Stimulated activated CD8-positive, alpha-beta memory T cell treated with anti-CD3 and anti-CD28 coated beads, Interleukin-12 subunit alpha, Interleukin-12 subunit beta, amount 100 ng/mL, for 1 hour (primary cell): ENCODE measurements at places on chromosomes 16 and 17.

DNA sequence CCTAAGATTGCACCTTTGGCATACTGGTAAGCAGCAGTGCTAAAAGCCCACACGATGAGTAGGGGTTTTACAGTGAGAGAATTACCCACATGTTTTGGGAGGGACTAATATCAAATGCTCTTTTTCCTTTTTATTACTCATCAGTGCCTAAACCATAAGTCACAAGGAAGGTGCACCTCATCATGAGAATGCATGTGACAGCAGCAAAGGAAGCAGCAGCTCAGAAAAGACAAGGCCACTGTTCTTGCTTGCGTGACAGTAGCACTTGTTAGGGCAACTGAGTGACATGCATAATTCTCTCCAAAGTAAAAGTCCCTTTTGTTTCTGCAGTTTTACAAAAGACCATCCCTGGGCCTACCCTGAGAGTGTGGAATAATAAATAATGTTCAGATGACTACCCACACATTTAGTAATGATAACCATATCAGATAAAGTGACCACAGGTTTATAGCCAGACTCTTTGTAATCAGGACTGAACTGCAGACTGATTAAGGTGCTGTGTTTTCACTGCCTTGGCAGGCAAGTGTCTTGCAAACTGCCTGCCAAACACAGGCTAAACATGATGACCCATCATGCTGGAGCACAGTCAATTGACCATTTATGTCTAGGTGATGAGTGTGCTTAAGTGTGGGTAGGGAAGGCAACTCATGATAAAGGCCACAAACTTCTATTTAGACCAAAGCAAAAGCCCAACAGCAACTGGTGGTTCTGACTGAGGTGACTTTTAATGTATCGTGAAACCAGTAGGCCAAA is 1751.4 kb downstream of the TP53TG3F start:
- DNase-seq: no peak

GRCh38 chr16:27743963-27744362 is 194.0 kb downstream of the KATNIP start:
- no peak for DNase-seq

DNA sequence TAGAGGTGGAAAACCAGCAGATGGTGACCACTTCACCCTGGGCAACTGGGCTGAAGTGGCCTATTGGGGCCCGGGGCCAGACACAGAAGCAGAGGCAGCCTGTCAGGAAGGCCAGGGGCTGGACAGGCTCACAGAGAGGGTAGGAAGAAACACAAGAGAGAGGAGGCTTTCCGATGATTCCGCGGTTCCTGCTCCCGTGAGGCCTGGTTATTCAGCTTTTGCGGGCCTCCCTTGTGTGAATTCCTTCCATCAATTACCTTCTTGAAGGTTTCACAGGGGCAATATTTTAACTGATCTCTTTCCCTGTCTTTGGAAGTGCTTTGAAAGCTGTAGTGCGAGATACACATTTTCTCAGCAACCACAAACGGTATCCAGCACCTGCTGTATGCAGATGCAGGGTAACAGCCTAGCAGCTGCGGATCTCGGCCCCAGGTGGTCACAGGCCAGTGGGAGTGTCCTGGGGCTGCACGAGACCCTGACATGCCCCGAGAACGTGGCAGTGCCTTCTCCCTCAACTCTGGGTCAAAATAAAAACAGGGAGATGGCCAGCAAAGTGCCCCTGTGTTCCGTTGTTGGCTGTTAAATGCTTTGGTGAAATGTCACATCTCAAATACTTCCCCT is 11.6 kb upstream of the CMIP start:
- no peak for DNase-seq

DNA sequence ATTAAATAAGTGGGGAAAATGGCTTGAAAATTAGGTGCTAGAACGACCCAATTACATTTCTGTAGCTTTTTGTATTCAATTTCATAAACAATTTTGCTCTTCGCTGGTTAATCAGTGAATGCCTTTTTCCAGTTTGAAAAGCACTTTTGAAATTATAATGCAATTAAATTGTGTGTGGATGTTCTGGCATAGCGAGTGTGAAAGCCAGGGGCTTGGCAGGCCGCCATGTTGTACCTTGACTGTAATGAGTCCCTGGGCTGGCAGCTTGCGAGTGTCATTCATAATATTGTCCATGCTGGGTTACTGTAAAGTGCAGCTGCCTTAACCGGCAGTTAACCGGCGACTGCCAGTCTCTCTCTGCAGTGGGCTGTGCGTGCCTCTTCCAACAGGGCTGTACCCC is 177.8 kb downstream of the CCDC182 start:
- no peak for DNase-seq

DNA sequence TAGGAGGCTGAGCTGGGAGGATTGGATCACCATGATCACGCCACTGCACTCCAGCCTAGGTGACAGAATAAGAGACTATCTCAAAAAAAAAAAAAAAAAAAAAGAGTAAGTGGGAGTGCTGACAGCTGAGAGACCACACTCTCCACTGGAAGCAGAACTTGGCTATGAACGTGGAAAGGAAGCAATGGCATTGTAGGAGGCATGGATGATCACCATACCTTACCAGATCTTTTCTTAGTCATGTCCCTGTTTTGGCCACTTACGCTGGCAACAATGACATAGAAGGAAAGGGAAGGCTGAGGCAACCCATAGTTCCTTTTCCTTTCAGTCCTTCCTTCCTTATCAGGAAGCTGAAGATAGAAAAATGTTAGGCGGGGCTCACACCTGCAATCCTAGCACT is 3.7 kb upstream of the ATP1B2 start:
- DNase-seq: no peak

DNA sequence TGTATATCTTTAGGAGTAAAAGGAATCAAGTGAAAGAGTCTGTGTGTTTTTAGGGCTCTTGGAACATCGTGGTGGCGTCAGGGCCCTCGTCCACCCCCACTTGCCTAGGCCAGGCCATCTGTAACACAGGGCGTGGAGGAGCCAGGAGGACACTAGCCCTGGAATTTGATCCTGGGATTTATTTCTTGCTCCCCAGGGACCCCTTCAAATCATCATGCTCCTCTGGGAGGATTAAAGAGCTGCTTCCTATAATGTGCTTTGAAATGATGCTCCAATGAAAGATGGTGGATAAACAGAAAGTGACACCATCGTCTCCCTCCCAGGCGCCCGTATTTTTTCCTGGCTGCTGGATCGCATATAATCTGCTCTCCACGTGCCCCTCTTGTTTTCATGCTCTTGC is 113.3 kb downstream of the AATF start:
- no peak for DNase-seq

- no peak for DNase-seq
Measured at GRCh38 chr16:81697616-81698309, 81.3 kb upstream of the PLCG2 start.

DNA sequence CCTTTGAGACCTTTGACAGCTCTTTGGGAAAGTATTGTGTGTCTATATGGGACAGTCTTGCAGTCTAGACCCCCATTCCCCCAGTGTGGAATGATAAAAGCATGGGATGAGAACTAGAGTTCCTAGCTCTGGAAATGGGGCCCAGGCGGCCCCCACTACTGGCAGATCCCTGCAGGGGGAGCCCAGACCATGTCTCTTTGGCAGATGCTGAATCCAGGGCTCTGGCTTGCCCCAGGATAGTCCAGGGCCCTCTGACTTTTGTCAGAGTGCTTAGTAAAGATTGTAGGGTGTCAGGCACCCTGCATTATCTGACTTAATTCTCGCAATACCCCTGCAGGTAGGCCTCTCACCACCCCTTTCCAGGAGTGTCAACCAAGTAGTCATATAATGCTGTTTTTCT is 8.3 kb downstream of the ALKBH5 start:
- DNase-seq: no peak

GRCh38 chr16:51931653-51932052 is 615.3 kb downstream of the TOX3 start:
- no peak for DNase-seq

GRCh38 chr17:67248291-67248690 is 3.3 kb upstream of the HELZ start:
- DNase-seq: no peak

- peak; percentile 46 for DNase-seq
Measured at GRCh38 chr16:70737377-70738082, 51.7 kb upstream of the MTSS2 start.

DNA sequence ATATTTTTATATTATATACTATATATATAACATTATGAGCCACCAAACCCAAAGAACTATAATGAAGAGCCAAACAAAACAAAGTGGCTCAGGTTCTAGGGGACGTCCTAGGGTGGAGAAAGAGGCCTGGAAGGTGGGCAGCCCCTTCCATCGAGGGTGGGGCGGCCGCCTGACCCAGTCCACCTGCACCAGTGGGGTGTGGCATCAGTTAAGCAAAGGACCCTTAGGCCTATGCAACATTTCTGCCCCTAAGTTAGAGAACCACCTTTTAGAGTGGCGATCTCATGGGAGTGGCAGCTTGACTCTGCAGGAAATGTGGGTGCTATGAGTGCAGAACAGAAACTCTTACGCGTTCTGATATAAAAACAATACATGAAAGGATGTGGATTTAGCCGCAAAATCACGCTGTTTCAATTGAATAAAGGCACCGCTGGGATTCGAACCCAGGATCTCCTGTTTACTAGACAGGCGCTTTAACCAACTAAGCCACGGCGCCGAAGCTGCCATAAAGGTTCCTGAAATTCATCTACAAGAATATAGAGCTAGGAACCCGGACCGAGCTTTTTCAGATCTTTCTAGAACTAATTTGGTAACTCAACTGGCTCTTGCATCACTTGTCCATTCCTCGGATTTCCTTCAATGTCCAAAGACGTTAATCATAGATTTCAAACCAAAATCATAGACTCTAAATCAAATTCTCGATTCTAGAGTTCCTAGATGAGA is 15.6 kb upstream of the AURKB start:
- DNase-seq: peak; percentile 37

- no peak for DNase-seq
Measured at GRCh38 chr16:85465328-85466303, 147.5 kb upstream of the GSE1 start.

GRCh38 chr16:77732241-77732946 is 10.1 kb downstream of the NUDT7 start:
- DNase-seq: no peak

DNA sequence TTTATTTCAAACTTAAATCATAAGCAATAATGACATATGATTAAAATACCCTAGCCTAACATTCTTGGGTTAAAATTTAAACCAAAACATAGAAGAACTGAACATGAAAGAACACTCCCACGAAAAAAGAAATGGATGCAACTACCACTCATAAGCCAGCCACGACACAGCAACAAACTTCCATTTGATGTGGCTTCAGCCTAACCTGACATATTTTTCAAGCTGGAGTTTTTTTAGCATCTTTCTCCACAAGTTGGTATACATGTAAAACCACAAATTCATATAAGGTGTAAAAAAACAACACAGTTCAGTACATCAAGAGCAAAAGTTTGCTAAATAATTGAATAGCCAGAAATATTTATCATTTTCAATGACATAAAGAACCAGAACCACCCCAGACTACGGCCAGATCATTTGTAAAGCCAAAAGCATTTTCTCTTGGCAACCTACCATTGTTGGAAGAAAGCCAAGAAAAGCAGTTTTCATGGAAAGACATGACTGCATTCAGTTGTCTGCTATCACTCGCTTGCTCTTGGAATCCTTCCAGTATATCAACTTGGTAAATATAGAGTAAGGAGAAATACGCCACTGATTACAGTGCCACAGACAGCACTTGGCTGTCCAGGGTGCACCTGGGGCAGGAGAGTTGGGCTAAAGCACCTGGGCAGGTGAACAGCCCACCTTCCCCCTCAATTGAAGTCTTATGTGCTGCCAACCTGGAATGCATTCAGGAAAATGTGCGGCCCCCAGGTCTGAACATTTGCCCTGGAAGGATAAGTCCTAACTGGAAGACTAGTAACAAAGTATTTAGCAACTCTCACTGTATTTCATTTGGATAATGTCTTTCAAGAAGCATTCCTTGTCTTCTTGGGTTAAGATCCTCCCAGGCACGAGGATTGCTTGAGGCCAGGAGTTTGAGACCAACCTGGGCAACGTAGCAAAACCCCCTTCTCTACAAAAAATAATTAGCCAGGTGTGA is 60.5 kb downstream of the CREBBP start:
- no peak for DNase-seq

DNA sequence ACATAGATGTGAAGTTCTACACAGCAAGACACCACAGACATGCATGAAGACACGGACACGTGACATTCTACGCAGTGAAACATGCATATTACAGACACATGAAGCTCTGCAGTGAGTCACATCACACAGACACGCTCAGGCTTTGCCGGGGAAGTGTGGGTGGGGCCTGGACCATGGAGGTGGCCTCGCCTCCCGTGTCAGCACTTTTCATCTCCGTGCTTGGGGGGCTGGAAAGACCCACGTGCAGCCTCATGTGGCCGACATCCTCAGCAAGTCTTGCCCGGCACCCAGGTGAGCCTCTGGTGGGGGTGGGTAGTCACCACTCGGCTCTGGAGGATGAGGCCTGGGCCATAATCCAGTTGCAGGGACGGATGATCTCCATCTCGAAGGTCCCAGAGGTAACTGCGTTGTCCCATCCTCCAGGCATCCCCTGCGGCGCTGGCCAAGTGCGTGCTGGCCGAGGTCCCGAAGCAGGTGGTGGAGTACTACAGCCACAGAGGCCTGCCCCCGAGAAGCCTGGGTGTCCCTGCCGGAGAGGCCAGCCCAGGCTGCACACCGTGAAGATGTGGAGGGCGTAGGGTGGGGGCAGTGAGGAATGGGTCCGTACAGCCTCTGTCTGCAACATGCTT is 17.3 kb upstream of the DPEP1 start:
- no peak for DNase-seq

GRCh38 chr17:69164206-69164605 is 22.5 kb upstream of the ABCA6 start:
- no peak for DNase-seq

DNA sequence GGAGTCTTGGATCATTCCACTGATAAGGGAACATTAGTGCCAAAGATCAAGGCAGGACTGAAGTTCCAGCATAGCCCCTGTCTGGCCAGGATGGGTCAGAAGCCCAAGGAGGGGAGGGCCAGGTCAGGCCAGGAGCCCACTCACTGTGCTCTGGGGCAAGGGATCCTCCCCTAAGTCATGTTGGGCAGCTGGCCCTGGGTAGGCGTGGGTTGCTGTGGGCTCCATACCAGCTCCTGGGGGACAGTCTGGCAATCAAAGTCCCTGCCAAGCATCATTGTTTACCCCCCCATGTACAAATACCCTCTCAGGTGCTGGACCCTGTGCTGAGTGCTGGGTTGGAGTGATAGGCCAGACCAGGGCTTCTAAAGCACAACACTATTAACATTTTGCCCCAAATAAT is 130.5 kb downstream of the IRX5 start:
- no peak for DNase-seq

- no peak for DNase-seq
Measured at GRCh38 chr17:41067281-41067680, 1.6 kb upstream of the KRTAP2-4 start.

DNA sequence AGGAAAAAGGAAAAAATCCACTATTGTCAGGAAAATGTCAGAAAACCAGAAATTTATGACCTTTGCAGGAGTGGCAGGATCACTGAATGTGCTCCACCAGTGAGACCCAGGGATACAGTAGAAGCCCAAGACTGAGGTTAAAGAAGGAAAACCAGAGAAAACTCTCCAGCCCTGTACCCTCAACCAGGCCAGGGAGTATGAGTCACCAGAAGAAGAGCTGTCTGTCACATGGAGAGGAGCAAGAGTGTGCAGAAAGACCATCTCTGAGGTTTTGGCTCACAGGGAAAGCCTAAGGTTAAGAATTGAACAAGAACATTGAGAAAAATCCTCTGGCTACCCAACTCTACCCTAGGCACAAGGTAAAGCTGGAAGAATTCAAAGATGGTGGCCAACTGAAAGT is 47.6 kb upstream of the MON1B start:
- DNase-seq: no peak

- no peak for DNase-seq
Measured at GRCh38 chr17:10648956-10649355, 8.2 kb downstream of the MYH3 start.
